ENCODE measurements at places on chromosomes 11 and 22.

- no peak for DNase-seq
These were observed 20.6 kb downstream of the TSPAN18 start for GRCh38 chr11:44747316-44747715.

- DNase-seq: no peak
These were observed 2191.2 kb downstream of the LRRC4C start for GRCh38 chr11:39268176-39268690.

- DNase-seq: no peak
These were observed 60.0 kb downstream of the OR10A6 start for GRCh38 chr11:7871056-7871455.

GRCh38 chr22:19385221-19385906, 46.2 kb downstream of the HIRA start:
- DNase-seq: no peak

DNA sequence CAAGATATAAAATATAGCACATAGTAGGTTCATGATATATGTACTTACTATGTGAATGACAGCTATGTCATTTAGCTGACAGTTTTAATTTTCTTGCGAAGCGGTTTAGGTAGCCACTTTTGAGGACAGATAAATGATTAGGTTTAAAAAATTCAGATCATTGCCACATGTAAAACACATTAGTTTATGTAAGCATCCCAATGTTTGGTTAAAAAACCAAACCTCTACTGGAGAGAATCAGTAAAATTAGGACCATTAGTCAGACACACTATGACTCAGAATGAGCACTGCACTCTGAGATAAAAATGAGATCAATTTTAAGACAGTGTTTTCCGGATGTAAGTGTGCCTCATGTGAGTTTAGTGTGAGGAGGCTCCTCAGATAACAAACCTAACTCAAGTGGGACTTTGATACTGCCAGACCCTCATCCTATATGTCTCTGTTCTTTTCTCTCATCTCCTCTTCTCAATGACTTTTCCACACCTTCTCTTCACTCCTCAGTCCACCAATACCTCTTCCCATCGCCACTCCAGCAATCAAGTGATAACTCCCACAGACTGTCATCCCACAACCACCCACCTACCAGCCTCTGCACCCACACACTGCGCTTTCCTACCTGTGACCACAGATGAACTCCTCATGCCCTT, 6.8 kb upstream of the OR2AT4 start:
- DNase-seq: no peak

GRCh38 chr22:45879552-45879949, 97.4 kb downstream of the WNT7B start:
- DNase-seq: no peak

DNA sequence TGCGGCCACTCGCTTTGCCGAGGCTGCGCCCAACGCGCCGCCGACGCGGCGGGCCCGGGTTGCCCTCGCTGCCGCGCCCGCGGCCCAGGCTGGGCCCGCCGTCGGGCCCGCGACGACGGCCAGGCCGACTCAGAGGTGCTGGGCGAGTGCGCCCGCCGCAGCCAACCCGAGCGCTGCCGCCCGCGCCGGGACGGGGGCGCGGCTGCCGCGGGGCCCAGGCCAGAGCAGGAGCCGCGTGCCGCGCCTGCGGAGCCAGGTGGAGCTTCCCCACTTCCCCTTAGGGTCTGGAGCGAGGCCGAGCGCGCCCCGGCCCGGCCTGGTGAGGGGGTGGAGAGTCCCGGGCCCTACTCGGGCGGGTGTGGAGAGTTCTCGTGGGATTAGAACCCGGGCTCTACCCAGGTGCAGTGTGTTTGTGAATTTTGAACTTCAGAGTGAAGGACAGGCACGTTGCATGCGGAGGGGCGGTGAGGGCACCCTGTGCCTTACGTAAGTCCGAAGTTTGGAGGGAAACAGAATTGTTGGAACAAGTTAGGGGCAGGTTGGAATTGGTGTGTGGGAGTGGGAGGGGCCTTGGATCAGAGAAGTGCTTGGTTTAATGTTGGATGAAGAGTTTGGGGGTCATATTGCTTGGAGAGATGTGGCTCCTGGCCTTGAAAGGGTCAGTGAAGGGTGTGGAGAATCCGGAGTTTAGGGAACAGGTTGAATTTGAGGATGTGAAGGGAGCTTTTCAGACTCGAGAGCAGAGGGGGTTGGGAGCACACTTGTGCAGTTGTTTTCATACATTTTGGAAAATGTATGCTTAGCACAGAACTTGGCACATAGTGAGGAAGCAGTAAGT, 697 bp downstream of the RNF169 start:
- DNase-seq: no peak

- DNase-seq: no peak
These were observed 452 bp downstream of the BIRC3 start for GRCh38 chr11:102317768-102318103.

DNA sequence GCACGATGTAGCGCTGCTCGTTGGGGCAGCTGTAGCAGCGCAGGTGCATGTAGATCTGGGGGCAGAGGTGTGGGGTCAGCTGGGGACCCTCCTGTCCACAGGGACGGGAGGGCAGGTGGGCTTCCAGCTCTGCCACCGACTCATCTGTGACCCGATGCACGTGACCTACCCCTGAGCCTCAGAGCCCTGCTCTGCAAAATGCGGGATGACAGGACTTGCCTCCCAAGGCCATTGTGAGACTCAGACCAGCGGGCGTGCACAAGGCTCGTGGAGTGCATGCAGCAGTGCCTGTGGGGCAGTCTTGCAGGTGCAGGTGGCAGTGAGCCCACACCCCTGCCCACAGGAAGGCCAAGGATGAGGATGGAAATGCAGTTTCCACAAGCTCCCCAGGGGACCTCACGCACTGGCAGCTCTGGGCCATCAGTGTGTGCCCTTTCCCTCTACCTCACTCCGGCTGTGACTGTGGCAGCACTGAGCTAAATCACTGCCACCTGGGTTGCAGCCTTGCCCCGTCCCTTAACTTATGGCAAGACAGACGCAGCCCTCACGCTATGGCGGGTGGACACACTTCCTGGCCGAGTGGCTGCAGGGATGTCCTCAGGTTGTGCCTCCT, 26.7 kb downstream of the TMEM184B start:
- no peak for DNase-seq

GRCh38 chr11:13045734-13046133, 36.6 kb downstream of the RASSF10 start:
- DNase-seq: no peak

DNA sequence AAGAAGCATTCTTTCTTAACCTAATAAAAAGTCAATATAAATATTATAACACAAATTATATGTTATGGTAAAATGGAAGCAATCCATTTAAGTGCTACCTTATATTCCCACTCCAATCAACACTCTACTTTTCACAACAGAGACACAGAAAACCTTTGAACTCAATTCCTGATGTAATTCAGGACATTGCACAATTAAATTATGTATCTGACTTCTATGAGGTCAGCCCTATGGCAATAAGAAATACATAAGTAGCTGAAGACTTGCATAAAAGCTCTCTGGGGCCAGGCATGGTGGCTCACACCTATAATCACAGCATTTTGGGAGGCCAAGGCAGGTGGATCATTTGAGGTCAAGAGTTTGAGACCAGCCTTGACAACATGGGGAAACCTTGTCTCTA, 6.8 kb downstream of the OR4D10 start:
- no peak for DNase-seq

DNA sequence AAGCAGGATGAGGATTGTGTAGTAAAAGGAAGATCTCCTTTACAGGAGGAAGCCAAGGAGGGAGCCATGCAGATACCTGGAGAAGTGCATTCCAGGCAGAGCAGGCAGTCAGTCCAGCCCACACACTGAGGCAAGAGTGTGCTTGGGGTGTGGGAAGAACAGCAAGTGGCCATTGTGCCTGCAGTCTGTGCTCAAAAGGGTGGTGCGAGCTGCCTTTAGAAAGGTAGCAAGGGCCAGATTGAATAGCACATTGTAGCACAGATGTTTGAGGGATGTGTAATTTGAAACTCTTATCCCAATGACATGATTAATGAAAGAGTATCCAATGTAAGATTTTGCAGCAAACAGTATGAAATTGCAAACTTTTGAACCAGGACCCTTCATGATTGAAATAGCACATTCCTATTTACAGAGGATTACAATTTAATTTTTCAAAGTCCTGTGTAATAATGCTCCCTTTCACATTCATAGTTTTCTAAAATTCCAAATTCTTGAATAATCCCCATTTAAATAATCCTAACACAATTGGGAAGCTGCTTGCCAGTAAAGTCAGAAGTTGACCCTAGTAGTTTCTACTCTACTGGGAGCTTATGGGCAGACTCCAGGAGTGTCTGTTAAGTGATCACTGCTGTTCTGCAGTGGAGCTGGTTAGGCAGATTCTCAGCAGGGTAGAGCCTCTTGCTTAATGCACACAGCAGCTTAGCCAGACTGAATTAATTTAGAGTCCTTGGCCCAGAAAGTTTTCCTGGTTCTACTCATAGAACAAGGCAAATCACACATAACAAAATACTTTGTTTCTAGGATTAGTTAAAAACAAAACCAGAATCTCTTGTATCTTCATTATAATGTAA, 78.1 kb downstream of the CYB5R2 start:
- DNase-seq: no peak

- DNase-seq: no peak
These were observed 4.6 kb downstream of the HMBS start for GRCh38 chr11:119089319-119089718.

- no peak for DNase-seq
These were observed 36.7 kb upstream of the EIF3D start for GRCh38 chr22:36565686-36566085.

DNA sequence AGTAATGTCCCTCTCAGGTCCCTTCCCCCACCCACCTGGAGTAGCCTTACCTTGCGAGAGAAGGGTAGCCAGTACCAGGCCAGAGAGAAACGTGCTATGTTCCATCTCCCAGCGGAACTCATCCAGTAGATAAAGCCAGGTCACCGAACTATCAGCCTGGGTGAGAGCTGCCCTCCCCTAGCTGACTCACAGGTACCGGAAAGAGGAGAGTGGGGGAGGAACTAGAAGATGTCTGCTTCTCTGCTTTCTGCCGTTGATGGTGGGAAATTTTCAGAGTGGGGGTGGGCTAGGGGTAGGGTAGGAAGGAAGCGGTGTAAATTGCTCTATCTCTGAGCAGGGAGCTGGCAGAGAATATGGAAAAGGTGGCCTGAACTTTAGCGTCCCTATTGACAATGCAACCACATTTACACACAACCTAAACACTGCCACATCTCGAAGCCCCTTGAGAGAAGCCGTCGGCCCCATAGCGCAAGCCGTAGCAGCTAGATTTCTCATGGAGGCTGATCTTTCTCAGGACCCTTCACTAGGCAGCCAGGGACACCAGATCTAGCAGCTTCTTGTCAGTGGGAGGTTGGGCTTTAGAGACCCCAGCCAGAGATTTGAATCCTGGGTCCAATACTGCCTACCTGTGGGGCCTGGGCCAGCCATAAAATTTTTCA, at the start of gene CD3D:
Gene CD3D, minus strand, starts transcription at position 203 of the 659 bp plus-strand sequence. Its CDS starts 98 bp downstream, at position 105.
- DNase-seq: no peak

GRCh38 chr11:100883830-100884229, 196.7 kb downstream of the ARHGAP42 start:
- DNase-seq: no peak

GRCh38 chr22:44542561-44543222, 44.7 kb upstream of the RTL6 start:
- no peak for DNase-seq

DNA sequence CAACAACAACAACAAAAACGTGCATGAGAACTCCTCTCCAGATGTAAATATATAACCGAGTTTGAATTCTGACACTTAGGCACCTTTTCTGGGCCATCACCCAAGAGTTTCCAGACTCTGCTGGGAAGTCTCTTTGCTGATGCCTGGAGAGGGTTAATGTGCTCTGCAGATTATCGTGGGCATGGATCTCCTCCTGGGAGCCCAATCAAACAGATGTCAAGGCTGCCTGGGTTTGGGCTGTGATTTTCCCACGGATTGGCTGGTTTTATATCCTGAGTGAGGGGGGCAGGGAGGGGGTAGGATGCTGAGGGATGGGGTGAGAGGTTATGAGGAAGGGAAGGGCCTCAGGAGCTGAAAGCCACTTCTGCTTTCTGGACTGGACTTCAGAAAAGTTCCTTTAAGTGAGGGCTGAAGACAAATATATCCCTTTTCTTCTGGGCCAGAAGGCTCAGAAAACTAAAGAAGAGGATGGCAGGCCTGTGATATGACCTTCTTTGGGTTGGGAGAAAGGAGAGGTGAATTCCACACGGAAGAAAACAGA, 4.2 kb downstream of the ELF5 start:
- no peak for DNase-seq

DNA sequence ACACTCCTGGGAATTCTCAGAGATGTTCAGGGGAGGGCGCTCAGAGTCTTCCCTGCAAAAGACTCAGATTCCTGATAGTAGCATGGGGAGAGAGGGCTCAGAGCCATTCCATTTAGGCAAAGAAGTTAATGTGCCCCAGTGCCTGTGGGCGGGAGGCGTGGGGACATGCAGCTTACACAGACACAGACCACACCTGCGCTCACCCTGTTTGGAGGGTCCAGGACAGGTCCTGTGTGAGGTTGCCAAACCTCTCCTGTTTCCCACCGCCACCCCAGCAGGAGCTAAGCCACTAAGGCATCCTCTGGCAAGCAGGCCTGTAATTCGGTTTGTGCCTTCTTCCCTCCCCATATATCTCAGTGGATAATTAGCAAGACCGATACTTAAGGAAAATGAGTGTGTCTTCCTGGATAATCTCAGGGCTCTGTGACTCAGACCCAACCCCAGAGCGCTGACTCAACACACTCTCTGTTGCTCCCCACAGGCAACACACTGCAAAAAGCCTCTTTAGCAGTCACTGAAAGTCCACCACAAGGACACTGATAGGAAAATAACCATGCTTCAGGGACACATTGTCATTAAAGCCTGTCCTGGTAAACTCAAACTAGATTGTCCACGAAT, 118.9 kb upstream of the LMO1 start:
- no peak for DNase-seq

DNA sequence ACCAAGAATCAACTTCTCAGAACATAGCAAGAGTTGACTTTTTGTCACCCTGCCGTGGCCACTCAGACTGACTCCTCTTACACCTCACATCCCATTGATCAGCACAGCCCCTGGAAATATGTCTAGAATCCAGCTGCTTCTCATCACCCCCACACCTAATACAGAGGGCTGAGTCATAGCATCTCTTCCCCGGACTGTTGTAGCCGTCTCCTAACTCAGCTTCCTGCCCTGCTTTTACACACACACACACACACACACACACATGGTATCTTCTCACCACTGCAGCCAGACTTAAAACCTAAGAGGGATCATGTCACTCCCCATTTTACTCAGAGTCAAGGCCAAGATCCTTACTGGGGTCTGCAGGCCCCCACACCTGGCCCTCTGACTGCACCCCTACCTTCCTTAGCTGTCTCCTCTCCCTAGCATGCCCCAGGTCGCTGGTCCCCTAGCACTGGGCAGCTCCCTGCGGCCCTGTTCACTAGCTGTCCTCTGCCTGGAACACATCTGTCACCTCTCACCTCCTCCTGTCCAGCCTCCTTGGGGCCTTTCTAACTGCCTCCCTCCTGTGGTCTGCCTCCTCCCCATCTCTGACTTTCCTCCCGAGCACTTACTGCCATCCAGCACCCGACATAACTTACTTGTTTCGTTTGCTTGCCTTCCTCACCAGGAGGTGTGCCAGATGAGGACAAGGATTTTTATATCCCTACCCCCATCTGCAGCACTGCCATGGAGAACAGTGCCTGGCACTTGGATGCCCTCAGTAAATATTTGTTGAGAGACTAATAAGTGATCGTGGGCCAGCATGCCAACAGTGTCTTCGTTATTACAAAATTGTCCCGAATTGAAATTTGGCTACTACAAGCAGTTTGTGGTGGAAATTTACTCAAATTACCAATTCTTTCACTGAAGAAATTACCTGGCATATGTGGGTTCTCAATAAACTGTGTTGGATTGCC, 61.9 kb downstream of the BMAL1 start:
- DNase-seq: no peak

GRCh38 chr11:84061726-84062125, 775.6 kb upstream of the CCDC90B start:
- DNase-seq: no peak

- DNase-seq: no peak
These were observed 20.8 kb upstream of the LINC01488 start for GRCh38 chr11:69460540-69461257.
